ENCODE measurements at places on chromosomes 4 and X.
A peak's percentile ranks its signal among the peaks of the same experiment; 100 is the strongest.

- no peak for DNase-seq
Observed at GRCh38 chrX:142978130-142978684, 47.5 kb upstream of the SPANXN4 start.

DNA sequence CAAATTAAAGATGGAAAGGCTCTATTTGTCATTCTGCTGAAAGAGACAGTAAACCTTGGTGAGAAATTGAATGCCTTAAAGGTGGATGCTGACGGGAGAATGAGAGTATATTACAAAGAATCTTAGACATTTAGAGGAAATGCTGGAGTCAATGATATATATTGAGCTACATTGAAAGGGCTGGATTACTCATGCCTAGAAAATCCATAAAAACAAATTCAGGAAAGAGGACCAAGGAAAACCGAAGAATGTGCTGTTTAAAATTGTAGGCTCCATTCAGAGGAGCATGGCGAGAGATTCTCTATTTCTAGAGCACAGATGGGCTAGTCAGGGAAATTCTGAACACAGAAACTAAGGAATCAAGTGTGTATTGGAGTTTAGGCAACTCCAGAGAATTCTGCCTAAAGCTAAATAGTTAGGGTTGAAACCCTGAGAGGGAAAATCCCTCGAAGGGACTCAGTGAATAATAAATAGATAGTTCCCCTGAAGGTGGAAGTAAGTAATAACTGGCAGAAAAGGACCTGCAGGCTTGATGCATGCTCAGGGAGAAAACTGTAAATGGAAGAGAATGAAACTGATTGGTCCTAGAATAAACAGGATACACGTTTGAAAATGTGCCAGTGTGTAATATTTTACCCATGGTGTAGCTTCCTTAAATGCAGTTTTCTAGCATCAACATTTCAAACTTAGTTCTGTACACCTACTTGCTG lies 1532.4 kb upstream of the TENM3 start:
- no peak for DNase-seq

GRCh38 chr4:65921180-65921579 lies 250.9 kb upstream of the EPHA5 start:
- no peak for DNase-seq

GRCh38 chr4:114037988-114038387 lies 58.5 kb upstream of the ARSJ start:
- DNase-seq: no peak

DNA sequence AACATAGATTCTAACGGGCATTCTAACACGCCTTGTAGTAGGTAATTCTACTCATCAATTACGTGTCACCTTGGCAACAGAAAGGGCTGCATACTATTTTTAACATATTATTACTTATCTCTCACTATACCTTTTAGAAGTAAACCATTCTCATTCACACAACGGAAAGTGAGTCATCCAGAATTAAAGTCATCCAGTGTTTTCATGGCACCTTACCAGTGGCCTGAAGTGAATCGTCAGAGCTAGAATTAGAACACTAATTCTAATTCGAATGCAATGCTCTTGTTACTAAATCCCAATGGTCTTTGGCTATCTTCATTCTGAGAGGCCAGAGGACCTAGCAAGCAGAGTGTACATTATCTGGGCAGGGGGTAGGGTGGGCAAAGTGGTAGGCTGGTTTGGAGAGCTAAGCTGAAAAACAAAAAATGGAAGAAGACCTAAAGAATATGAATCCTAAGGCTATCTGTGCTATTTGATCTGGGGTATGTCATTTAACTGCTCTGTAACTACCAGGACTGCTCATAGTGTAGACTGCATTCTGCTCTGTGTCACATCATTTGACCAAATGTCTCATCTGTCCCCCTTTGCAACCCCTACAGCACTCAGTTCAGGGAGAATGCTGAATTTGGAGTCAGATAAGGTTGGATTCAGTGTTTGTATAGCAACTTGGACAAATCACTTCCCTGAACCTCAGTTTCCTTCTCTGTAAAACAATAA lies 96.5 kb downstream of the HDAC8 start:
- DNase-seq: no peak

GRCh38 chrX:100928660-100929613 lies at the start of gene XKRX:
TSS of gene XKRX (minus strand) at chrX:100928917. CDS start at chrX:100928304, 613 bp downstream.
- DNase-seq: peak; percentile 64

- DNase-seq: no peak
Observed at GRCh38 chr4:102586002-102586643, 85.0 kb downstream of the NFKB1 start.

DNA sequence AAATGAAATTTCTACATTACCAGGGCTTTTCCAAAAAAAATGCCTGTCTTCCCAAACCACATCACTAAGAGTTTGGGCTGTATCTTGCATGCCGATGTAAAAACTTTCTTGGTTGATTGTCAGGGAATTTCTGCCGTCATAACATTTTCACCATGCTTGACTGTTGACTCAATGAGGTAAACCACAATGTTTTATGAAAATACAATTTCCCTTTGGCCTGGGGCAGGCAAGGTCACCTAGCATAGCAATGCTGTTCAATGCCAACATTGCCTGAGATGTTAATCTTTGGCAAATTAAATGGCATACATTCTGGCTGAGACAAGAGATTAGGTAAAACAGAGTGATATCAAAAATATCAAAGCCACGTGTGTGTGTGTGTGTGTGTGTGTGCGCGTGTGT lies 137.1 kb upstream of the TBL1X start:
- no peak for DNase-seq

- no peak for DNase-seq
Observed at GRCh38 chr4:7585768-7586167, 151.0 kb upstream of the PSAPL1 start.

- DNase-seq: no peak
Observed at GRCh38 chr4:39528061-39528465, 824 bp upstream of the UGDH start.

DNA sequence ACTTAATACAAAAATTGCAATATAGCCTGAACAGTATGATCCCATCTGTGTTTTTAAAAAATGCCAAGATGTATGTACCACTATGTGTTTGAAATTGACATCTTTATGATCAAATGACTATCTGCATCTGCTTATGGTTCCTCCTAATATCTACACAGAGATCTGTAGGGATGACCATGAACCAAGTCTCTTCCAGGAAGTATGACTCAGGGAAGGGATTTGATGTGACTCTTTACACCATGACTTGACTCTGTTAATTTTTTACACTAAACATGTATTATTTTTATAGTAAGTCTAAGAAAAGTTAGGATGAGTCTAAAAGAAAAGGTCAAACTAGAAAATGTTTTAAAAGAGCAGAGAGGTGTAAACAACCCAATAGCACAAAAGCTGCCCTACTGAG lies 164.0 kb downstream of the SH3KBP1 start:
- no peak for DNase-seq

- DNase-seq: no peak
Observed at GRCh38 chr4:168900080-168900479, 110.0 kb downstream of the CBR4 start.

GRCh38 chr4:15425520-15425919 lies 2.3 kb upstream of the C1QTNF7 start:
- DNase-seq: no peak

GRCh38 chr4:183797445-183798300 lies 107.4 kb upstream of the STOX2 start:
- DNase-seq: peak; percentile 18

DNA sequence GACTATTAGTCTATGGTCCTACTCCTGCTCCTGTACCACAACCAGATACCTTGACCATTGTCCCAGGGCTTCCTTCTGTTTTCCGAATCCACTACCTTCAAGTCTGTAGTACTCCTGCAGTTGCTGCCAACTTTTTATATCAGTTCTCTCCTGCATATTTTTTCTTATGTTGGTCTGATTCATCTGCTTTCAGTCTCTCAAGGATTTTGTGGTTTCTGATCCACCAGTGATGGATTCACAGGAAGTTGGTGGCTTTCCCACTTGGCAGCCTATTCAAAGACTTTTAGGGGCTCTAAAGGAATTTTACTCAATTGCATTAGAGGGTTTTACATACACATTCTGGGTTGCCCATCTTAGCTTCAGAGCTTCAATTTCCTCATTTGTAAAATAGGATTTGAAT lies 23.6 kb downstream of the KIF4A start:
- DNase-seq: no peak

- no peak for DNase-seq
Observed at GRCh38 chr4:78735697-78736096, 40.5 kb upstream of the BMP2K start.

- DNase-seq: no peak
Observed at GRCh38 chr4:53697016-53697685, 105.9 kb upstream of the LNX1 start.

- no peak for DNase-seq
Observed at GRCh38 chr4:2322841-2323240, 60.9 kb upstream of the MXD4 start.

DNA sequence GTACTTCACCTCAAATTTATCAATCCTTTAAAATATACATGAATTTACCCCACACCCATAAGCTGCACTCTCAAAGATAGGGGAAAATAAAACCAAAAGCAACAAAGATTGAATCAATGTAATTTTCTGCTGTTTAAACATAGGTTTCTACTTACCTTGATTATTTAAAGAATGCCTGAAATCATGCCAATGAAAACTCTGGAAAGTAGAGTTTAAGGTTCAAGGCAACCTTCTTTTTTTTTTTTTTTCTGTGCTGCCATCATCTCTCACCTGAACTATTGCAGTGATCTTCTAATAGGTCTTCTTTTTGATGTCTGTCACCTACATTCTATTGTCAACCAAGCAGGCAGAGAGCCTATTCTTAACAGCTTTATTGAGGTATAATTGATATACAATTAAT lies 682.1 kb downstream of the IL1RAPL1 start:
- no peak for DNase-seq

GRCh38 chrX:9700555-9700954 lies 65.1 kb downstream of the GPR143 start:
- no peak for DNase-seq

DNA sequence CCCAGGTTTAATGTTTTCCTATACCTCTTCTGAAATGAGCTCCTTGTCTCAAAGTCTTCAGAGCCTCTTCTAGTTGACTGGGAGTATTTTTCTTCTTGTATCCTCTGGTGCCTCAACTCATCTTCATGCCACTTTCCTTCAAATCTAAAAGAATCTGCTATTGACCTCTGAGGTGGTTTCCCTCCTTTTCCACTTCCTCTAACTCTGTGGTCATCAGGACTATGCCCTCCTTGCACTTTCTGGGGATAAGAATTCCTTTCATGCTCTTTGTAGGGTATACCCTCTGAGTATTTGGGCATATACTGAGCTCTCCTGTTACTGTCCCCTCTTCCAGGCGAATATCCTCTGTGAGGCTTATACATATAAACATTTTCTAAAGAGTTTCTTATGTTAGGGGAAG lies 24.8 kb downstream of the BCLAF3 start:
- no peak for DNase-seq

- DNase-seq: peak; percentile 38
Observed at GRCh38 chr4:109294006-109294405, 8.5 kb downstream of the COL25A1 start.

DNA sequence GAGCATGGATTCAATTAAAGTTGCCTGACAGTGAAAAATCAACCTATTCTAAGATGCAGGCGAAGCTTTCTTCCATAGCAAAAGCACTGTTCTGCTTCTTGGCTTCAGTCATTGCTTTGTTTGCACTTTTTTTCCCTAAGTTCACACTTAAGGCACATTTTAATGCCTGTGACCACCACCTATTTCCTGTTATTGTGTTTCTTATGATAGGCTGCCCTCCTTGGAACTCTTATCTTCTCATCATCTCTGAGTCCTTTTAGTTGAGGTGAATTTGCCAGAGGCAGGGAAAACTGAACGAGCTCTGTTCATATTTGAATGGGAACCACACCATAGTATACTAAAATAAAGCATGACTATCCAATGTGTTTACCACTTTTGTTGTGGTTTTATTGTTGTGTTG lies 119.8 kb downstream of the SPCS3 start:
- no peak for DNase-seq

DNA sequence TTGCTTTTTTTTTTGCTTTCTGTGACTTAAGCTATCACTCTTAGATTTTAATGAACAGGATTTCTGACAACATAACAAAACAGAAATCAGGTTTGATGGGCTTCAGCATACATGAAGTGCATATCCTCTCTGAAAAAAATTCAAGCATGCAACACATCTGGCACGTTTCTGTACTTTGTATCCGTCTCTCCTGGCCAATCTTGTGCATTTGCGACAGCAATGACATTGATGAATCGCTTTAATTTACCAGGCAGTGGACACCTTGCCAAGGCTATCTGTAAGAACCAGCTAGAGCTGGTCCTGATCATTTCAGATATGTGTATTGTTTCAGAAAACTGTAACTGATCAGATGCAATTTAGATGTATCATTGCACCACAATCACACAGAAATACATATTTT lies 93.3 kb downstream of the CCSER1 start:
- no peak for DNase-seq

GRCh38 chrX:154603438-154604430 lies 15.3 kb downstream of the CTAG1B start:
- DNase-seq: no peak

GRCh38 chr4:18816228-18816895 lies 794.8 kb upstream of the LCORL start:
- no peak for DNase-seq

- DNase-seq: no peak
Observed at GRCh38 chr4:171847751-171848150, 34.5 kb downstream of the GALNTL6 start.

DNA sequence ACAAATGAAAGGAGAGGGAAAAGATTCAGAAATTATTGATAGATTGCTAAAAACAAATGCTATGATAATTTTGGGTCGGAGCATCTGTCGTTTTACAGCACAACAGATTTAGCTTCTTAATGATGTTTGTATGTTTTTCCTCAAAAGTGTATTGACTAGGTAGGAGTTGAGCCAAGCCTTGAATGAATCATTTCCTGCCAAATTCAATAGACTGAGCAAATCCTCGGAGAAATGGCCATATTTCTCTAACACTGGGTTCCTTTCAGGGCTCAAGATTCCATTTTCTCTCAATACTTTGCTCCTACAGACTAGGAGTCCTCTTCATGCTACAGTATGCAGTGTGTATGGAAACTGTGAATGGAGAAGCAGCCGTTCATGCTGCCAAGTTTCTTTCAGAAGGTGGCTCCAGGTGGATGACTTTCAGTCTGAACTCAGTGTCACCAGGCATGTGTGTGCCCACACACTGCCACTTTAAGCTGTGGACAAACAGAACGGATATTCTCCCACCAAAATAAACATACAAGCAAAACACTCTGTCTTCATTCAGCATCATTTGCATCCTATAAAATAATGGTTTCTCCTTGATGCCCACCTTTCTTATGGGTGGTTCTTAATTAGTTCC lies 146.0 kb downstream of the TBL1X start:
- DNase-seq: no peak

GRCh38 chr4:24984602-24985532 lies 45.9 kb downstream of the LGI2 start:
- DNase-seq: no peak

DNA sequence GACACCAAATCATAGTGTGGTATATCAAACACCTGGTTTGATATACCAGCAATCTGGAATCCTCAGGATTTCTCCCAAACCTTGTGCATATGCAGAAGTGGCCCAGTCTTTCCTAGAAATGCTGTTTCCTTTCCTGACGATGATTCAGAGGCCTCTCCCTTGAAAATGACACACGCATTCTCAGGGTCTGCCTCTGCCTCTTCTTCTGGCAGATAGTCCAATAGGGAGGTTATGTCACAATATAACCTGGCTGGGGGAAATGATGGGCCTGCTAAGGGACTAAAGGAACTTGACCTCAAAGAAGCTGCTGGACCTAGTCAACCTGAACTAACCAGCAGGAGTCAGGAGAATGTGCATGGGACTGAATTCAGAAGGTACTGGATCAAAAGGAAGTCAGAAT lies 435.2 kb downstream of the IDS start:
- DNase-seq: no peak

GRCh38 chr4:53705151-53705764 lies 114.0 kb upstream of the LNX1 start:
- DNase-seq: no peak

All from activated CD4-positive, alpha-beta T cell treated with anti-CD3 and anti-CD28 coated beads for 48 hours (primary cell).